ENCODE measurements at places on chromosomes 7 and 10.

DNA sequence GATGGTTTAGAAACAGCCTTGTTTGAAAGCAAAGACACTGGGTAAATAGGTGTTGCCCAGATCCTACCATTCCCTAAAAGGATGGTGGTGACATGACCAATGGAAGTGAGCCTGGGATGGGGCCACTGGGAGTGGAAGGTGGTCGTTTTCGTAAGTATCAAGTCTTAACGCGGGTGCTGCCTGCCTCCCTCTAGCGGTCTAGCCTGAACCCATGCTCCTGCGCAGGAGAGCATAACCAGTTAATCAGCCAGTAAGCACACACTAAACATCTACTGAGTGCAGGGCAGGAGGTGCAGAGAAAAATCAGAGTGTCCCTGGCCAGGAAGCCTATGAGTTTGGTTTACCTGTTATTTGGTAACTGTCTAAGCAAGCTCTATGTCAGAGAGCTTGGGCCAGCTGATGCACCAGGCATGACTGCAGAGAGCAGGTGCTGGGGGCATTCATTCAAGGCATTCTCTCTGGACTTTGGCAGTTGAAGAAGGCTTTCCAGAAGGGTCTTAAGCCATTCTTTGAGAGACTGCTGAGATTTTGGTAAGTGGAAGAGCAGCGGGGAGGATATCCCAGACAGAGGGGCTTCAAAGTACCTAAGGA is 930 bp downstream of the GARIN1A start:
- DNase-seq = no peak

- DNase-seq = no peak
Measured at GRCh38 chr7:149175150-149175549, 20.2 kb upstream of the ZNF282 start.

GRCh38 chr10:66925896-66926715 is at the start of gene LRRTM3:
Gene LRRTM3, plus strand, starts transcription at chr10:66926036.
- DNase-seq = no peak

DNA sequence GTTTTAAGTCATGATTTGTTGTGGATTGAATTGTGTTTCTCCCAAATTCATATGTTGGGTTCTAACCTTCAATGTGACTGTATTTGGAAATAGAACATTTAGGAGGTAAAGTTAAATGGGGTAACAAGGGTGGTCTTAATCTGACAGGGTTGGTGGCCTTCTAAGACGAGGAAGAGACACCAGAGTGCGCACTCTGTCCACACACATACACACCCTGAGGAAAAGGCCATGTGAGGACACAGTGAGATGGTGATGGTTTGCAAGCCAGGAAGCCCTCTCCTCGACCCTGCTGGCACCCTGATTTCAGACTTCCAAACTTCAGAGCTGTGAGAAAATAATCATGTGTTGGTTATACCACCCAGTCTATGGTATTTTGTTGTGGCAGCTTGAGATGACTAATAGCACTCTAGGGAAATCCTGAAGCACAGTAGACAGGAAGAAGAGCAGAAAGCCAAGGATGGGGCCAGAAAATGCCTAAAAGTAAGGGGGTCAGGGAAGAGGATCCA is 28.0 kb upstream of the SEM1 start:
- no peak for DNase-seq

DNA sequence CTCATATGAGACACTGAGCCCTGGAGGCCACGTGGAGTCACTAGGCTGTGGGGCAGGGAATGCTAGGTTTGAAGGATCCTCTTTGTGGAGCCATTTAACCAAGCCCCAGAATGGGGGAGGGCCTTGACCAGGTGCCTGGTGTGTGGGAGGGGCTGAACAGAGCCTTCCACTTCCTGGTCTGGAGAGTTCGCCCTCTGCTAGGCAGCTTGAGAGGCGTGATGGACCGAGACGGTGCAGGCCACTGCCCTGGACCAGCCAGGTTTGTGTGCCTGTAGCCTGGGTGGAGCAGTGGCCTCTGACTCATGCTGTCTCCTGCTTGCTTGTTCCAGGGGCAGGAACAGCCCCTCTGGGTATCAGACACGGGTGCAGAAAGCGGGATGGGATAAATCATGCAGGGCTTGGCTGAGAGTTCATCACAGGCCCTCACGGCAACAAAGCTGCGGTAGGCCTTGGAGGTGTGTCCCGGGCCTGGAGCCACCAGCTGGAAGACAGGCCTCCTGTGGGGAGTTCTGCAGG is 27.4 kb downstream of the ADAMTS14 start:
- DNase-seq = no peak

GRCh38 chr10:106082865-106083264 is 1081.6 kb downstream of the SORCS1 start:
- no peak for DNase-seq

GRCh38 chr7:101924171-101924570 is 106.7 kb downstream of the CUX1 start:
- DNase-seq = no peak

DNA sequence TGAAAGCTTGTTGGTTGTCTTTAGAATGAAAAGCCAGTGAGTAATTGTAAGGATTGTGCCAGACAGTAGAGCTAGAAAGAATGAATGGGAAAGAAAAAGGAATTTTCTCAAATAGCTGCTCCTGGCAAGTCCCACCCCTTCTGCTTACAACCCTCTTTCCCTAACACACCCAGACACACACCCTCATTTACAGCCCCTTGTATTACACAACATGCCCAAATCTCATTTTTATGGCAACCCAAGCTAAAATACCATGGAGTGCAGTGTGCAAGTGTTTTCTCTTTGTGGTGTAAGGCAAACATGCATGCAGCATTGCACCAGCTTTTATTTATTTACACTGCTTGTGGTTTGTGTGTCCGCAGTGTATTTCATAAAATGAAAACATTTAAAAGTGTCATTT is 1.5 kb downstream of the PRKAR2B start:
- no peak for DNase-seq

DNA sequence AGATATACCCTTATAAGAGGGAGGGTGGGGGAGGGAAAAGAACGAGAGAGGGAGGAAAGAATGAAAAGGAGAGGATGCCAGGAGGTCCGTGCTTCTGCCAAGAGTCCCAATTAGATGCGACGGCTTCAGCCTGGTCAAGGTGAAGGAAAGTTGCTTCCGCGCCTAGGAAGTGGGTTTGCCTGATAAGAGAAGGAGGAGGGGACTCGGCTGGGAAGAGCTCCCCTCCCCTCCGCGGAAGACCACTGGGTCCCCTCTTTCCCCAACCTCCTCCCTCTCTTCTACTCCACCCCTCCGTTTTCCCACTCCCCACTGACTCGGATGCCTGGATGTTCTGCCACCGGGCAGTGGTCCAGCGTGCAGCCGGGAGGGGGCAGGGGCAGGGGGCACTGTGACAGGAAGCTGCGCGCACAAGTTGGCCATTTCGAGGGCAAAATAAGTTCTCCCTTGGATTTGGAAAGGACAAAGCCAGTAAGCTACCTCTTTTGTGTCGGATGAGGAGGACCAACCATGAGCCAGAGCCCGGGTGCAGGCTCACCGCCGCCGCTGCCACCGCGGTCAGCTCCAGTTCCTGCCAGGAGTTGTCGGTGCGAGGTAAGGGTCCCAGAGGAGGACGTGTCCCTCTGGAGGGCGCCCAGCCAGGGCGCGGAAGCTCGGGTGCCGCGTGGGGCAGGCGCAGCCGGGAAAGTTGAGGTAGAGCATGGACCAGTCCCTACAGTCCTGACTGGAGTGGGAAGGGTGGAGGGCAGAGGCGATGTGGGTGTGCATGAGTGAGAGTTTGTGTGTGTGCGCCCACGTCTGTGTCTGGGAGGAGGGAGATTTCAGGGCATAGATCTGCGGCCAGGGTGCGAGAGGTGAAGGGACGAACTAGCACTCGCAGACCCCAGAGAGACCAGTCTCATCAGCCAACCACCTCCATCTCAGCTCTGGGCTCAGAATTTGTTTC is 844 bp downstream of the GRM3 start:
- DNase-seq = no peak

GRCh38 chr10:129774736-129775401 is 189.2 kb downstream of the EBF3 start:
- DNase-seq = no peak

- no peak for DNase-seq
Measured at GRCh38 chr10:104311184-104311720, 27.0 kb downstream of the ITPRIP start.

DNA sequence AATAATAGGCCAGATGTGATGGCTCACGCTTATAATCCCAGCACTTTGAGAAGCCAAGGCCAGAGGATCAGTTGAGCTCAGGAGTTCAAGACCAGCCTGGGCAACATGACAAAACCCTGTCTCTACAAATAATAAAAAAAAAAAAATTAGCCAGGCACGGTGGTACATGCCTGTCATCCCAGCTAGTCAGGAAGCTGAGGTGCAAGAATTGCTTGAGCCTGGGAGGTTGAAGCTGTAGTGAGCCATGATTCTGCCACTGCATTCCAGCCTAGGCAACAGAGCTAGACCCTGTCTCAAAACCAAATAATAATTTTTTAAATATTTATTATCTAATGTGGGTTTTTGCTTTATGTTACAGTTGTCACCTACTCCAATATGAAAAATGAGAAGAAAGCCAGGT is 178.9 kb downstream of the ADK start:
- no peak for DNase-seq

GRCh38 chr10:23676296-23676695 is 237.4 kb downstream of the OTUD1 start:
- DNase-seq = no peak

DNA sequence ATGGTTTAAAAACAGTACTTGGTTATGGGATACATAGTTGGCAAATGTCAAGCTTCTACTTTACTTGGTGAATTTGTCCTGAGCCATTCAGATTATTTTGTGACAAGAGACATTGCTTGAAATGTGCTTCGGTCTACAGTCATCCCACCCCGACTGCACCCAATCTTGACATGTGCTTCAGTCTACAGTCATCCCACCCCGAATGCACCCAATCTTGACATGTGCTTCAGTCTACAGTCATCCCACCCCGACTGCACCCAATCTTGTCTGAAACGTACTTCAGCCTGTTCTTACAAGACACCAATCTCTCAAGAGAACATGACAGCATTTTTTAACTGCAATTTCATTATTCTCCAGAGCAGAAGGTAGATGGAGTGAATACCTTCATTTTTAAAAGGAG is 47.8 kb downstream of the PRKCQ start:
- no peak for DNase-seq

DNA sequence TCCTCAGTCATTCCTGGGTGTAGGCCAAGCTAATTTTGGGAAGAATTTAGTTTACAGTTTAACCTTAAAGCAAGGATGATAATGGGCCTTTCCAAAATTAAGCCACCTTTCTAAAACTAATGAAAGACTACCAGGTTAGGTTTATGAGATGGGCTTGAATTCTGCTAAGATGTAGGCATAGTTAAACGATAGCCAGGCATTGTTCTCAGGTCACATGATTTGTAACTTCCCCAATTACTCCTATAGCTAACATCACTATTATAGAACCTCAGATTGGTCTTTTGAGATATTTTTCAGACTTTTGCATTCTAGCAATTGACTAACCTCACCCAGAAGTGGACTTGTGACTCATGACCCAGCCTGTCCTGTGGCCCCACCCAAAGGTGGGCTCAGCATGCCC is 7.0 kb upstream of the NUB1 start:
- DNase-seq = no peak

DNA sequence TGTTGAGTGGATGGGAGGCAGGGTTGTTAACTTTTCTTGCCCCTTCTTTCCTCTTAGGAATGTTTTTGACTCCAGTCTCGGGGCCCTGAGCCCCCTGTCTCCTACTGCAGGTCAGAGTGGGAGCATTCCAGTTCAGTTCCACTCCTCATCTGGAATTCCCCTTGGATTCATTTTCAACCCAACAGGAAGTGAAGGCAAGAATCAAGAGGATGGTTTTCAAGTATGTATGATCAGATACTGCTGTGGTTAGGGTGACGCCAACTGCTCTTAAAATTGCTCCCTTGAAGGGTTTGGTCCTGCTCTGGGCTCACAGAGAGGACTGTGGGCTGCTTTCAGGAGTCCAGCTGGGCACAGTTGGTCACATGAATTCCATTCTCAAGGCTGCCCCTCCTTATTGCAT is 22.0 kb downstream of the VWA2 start:
- no peak for DNase-seq

DNA sequence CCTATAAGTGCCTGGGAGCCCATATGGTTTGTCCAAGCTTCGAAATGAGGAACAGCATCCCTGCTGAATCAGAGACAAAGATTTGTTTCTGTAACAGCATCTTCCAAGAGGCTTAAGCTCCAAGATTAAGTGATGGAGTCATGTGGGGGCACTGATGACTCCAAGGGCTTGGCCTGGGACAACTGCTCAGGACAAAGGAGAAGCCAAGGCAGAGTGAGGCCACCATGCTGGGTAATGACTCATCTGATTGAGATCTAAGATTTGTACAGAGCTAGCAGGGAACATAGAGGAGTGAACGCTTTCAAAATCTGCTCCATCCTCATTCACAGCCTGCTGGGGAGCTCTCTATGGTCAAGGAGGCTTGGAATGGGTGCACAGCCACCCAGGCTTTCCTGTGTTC is 49.3 kb downstream of the C10orf120 start:
- DNase-seq = no peak

All from activated CD4-positive, alpha-beta T cell treated with anti-CD3 and anti-CD28 coated beads for 24 hours (primary cell).